ENCODE measurements at places on chromosomes 7 and 10.
A peak's percentile ranks its signal among the peaks of the same experiment; 100 is the strongest.

GRCh38 chr7:65910237-65910636, 37.4 kb downstream of the VKORC1L1 start:
- DNase-seq: no peak

DNA sequence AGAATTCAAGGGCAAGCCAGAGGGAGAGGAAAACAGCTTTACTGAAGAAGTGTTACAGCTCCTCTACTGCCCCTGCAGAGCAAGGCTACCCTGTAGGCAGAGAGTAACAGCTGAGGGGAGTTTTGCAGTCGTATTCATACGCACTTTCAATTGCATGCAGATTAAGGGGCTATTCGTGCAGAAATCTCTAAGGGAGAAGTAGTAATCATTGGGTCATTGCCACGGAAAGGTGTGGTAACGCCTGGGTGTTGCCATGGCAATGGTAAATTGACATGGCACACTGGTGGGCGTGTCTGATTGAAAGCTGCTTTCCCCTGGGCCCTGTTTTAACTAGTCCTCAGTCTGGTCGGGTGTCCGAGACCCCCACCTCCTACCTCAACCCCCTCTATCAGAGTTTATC, 227.2 kb downstream of the NSUN6 start:
- DNase-seq: no peak

GRCh38 chr10:74976565-74976964, 134.9 kb upstream of the SAMD8 start:
- DNase-seq: no peak

DNA sequence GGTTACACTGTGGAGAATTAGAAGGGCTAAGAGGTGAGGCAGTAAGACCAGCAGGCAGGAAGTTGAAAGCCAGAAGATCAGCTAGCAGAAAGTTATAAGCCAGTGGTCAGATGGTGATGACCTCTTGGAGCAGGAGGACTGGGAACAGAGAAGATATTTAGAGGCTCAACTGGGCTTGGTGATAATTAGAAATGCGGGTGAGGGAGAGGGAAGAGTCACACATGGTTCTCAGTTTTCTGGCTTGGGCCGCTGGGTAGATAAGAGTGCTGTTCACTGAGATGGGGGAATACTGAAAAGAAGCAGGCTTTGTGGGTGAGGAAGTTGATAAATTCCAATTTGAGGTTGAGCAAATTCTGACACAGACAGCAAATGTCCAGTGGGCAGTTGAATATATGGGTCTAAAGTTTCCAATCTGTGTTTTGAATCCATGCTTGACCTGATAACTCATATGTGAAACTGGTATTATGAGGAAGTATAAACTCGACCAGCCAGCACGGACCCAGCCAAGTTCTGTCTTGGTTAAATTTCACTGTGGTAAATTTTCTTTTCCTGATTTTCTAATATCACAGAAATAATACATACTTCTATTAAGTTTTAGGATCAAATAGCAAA, 22.7 kb downstream of the LSMEM1 start:
- no peak for DNase-seq

DNA sequence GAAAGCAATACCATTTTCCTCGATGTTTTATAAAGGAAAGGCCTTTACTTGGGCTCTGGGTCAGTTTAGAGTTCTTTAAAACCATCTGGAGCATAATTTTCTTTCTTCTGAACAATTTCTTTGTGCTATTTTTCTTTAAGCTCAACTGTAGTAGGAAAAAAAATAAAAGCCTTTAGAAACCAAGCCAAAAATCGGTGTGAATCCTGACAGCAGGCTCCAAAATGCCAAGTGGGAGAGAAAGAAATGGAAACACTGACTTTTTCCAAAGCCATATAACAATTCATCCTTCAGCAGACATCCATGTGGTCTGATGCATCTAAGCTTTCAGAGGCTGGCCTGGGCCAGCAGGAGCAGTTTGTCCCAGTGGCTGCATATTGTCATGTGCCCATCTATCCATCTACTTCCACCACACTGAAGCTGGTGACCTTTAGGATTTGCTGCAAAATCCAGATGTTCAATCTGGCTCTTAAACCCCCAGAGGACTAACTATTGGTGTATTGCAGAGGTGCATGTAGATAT, 23.0 kb upstream of the ITPRID1 start:
- no peak for DNase-seq

- no peak for DNase-seq
Measured at GRCh38 chr7:4167385-4167910, 514.6 kb upstream of the FOXK1 start.

DNA sequence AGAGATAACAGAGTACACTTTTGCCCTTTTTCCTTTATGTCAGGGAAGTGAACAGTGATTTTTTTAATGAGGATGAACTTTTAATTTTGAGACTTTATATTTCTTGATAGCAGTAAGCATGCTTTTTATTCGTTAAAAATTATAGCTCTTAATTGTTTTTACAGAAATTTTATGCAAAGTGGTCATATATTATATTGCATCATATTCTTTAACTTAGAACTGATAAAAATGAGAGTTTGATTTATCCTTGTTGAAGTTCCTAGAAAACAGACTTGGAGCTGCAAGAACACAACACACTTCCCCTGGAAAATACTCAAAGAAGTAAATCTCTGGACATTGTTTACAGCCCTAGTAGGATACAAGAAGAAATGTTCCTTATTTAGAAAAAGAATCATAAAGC, 21.2 kb upstream of the MINDY3 start:
- DNase-seq: no peak

GRCh38 chr7:3605222-3605621, 304.2 kb downstream of the SDK1 start:
- no peak for DNase-seq

GRCh38 chr7:155959894-155960293, 147.6 kb upstream of the SHH start:
- no peak for DNase-seq

- peak; percentile 79 for DNase-seq
Measured at GRCh38 chr10:944034-944831, 12.7 kb upstream of the LARP4B start.

DNA sequence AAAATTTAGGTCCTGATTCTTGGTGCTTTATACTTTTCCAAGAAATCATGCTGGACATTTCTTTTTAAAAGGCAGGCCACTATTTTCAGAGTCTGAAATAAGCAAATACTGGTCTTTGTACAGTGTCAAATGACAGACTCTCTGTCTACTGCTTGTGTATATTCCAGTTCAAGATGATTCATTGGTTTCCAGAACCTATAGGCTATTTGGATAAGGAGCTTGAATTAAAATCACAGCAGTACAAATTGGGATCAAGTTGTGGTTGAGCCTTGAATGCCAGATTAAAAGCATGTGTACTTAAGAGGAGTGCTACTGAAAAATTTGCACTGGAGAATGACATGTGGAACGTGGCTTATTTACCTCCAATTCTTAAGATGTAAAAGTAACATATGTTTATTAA, 10.7 kb downstream of the KMT2E start:
- no peak for DNase-seq

GRCh38 chr7:48102530-48102929, 13.5 kb downstream of the UPP1 start:
- no peak for DNase-seq

DNA sequence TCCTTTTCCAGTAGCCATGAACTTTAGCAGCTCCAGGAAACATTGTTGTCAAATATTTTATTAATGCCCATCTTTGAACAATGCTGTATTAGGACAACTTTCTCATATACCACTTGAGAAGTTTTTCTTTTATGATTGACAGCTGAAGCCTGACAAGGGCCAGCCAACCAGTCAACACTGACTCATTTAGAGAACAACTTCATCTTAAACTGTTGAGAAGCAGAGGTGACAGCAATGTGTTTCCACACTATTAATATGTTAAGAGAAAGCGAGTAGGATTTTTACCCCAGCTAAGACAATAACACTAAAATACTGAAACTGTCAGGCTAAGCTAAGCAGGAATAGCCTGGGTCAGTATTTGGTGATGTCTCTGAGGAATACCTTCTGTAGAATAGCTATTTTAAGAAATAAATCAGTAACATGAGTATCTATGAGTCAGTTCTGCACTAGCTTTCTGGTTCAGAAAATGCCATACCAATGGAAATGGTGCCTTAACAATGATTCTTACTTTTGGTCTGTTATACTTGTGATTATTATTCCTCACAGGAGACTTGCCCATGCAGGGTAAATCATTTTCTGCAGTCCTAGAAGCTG, 168.8 kb upstream of the POT1 start:
- DNase-seq: no peak

DNA sequence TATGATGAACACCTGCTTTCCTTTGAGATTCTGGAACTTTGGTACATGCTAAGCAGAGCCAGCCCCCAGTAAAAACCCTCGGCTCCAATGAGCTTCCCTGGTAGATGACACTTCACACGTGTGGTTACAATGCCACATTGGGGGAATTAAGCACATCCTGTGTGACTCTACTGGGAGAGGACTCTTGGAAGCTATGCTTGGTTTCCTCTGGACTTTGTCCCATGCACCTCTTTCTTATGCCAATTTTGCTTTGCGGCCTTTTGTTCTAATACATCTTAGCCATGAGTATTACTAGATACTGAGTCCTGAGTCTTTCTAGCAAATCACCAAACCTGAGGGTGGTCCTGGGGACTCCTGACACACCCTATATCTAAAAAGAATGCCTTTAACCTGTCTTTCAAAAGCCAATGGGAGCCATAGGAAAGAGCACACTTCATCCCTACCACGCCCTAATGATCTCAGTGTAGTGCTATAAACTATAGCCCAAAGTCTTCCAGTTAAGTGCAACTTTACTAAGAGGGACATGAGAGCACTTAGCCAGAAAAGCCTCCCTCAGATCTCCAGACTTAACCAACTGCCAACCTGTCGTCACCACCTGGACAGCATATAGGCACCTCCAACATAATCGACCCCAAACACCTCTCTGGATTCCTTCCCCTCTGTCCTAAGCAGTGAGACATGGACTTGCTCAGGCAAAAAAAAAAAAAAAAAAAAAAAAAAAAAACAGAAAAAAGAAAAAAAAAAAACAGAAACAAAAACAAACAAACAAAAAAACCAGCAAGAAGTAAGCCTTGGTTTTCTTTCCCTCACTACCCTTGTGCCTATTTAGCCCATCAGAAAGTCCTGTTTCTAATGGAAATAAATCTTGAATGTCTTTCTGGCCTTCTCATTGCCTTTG, 37.4 kb downstream of the CCDC6 start:
- DNase-seq: no peak

- DNase-seq: no peak
Measured at GRCh38 chr10:6140965-6141295, 52.1 kb downstream of the RBM17 start.

- no peak for DNase-seq
Measured at GRCh38 chr7:29071203-29071874, 75.0 kb downstream of the CPVL start.

DNA sequence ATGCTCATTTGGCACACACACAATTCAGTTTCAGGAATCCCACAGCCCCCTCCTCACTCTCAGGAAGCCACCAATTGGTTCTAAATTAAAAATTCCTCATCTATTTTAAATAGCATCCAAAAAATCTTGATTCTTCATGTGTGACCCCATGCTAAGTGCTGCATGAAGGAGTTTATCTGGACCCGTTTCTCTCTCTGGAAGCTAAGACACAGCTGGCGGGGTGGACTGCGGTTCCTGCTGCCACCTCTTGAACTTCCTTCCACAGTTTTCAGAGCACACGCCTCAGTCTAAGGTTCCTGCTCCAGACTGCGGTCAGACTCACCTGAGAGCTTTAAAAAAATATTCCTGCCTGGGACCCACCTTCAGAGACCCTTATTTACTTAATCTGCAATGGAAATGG, 34.5 kb downstream of the LYZL1 start:
- no peak for DNase-seq

- DNase-seq: no peak
Measured at GRCh38 chr10:44071479-44071878, 313.4 kb downstream of the CXCL12 start.

GRCh38 chr10:36116731-36117130, 474.6 kb upstream of the FZD8 start:
- DNase-seq: no peak

DNA sequence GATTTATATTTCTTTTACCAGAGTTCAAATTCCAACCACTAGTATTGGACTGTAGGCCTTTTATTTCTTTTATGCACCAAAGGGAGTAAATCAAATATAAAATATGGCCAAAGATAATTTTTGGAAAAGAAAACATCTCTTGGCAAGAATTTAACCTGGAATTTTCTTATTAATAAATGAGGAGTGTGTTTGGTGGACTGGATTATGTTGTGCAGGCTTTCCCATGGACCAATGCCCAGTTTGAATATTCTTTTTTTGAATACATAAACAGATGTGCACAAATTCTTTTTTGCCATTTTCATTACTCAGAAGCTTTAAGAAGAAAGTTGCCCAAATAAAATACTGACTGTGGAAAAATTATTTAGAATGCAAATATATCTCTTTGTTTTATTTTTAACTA, 22.1 kb upstream of the PRKG1 start:
- DNase-seq: no peak

DNA sequence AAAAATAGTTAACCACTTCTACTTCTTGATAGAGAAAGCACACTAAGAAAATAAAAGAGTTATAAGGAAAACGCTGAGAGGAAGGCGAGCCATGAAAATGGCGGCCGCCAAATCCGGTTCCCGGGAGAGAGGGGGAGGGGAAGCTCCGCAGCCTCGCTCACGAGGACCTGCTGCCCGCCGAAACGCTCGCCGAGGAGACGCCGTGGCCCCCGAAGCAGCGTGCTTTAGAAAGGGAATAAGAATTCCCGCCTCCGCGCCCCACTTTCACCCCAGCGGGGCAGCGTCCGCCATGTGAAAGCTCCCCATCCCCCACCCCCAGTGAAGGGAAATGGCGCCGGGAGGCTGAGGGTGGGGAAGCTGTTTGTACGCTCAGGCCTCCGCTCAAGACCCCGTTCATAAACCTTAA, 505 bp downstream of the HNRNPA2B1 start:
- peak; percentile 68 for DNase-seq

DNA sequence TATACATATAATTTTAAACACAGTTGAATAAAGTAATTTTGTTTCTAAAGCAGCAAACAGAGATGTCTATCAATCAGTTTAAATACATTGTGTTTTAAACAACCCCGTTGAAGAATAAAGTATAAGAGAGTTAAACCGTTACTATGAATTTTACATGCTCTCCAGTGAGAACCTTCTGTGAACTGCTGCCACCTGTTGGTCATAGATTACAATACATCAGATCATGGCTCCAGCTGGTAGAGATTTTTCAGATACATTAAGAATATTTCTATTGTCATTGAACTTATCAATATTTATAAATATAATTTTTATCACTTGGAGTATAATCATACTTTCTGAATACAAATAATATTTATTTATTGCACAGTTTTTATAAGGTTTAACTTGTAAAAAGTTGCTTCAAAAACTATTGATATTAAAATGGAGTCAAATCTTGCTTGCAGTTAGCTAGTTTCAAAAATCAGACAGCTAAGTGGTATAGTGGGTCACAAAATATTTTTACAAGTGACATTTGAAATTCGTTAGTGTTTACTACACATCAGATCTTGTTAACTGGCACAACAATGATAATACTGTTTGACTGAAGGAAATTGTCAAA, 561.2 kb upstream of the PHF14 start:
- DNase-seq: no peak

All from CD4-positive, alpha-beta T cell treated with Interleukin-4 for 1 hour (primary cell).